Endothelial cell (in vitro differentiated cells): ENCODE measurements at places on chromosomes 2 and 18.

DNA sequence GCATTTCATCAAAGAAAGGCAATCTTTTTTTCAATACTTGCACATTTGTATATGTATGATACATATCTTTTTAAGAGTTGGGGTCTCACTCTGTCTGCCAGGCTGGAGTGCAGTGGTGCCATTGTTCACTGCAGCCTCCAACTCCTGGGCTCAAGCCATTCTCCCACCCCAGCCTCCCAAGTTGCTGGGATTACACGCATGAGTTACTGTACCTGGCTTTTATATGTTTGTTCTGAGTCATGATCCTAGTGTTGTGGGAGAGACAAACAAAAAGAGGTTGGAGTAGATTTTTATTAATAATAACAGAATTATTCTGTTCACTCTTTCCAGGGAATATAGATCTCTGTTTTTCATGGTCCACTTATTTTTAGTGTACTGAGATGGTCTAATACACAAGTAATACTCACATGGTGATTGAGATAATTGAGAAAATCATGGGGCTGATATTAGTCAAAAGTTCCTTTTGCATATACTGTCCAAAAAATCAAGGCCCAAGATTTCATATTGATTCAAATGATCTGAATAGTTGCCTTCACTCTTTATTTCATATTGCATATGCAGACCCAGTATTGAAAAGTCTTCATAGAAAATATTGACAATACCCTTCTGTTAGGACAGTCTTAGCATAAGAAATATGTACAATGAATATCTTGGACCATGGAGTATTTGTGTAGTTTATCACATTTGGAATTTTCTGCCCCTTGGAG, 138.3 kb downstream of the FMNL2 start:
- DNase-seq = no peak

DNA sequence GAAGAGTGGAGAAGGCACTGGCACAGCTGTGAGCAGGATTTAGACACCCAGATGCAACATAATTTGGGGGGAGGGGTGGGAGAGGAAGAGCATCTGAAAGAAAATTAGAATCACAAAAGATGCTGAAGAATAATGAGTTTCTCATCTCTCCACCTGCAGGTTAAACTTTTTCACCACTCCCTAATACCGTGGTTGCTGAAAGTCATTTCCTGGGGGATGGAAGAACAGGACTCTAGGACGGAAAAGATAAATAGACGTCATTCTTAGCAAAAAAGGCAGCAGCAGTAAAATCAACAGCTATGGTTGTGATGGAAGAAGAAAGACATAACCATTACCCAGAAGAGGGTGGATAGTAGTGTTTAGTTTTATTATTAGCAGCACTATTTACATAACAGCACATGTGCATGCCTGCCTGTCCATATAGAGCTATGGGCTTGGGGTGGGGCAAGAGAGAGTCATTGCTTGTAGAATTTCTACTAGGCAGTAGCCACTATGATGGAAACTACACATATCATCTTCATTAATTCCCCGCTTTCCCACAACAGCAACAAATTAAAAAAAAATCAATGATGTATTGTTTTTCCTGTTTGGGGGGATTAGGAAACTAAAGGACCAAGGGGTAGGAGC, 212.2 kb downstream of the TRIB2 start:
- DNase-seq = no peak

- DNase-seq = no peak
These were observed 4.0 kb downstream of the ALPP start for GRCh38 chr2:232382331-232383225.

DNA sequence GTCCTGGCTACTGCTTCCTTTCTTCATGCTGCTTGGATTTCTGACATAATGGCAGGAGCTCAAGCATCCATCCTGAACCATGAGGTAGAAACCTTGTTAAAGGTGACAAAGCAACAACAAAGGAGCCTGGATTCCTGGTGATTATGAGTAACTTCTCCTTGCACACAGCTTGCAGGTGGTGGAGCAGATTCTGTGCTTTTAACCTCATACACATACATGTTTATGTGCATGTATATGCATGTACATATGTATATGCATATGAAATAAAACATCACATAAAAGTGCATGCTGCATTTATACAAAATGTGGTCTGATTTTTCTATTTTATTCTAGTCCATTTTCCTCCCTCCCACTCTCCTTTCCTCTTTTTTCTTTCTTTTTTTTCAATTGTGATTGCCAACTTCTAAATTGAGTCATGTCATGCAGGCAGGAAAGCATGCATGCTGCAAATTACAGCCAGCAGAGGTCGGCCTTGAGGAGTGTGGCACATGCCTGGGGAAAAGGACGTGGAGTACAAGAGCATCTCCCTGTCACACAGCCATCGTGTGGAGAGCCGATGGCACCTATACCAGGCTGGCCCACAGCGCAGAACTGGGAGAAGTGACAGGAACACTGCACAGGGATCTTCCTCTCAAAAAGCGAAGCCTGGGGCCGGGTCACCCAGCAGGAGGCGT, 17.9 kb downstream of the LCT start:
- no peak for DNase-seq

DNA sequence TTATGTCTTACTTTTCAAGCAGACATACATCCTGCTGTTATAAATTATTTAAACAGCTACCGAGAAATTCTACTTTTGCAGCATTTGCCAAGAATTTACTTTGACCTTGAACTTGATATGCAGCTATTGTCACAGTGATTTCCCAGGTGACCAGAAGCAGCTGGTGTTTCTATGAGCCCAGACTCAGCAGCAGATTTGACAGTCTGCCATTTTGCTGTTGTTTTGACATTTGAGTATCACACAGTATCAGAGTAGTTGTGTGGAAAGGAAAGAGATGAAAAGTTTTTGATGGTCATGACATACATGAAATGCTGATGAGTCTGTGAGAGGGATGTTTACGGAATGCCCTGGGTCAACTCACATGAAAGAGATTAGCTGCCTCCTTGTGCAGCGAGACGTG, 6.6 kb upstream of the CCDC195 start:
- DNase-seq = no peak

DNA sequence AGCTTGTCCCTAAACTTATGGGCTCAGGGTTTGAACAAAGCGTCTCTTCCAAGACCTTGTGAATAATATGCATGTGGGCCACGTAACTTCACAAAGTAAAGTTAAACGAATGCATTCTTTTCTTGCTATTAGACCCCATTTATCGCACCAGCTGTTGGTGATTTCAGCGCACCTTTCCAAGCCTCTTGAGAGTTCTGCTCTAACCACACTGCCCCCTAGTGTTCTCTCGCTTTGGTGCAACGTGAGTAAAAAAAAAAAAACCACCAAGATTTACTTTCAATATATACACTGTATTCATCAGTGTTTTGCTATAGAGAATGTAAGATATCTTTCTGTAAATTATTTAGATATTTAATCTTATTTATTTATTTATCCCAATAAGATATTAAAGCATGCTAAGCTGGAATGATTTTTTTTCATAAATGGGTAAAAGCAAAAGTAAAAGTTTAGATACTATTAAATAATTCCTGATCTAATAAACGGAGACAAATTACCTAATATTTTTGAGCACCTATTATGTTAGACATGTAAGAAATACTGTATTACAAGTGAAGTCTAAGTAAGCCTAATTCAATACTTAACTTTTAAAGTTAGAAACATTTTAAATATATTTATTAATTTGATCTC, 459.5 kb downstream of the DLGAP1 start:
- DNase-seq = peak; percentile 51

GRCh38 chr2:71706121-71706520, 252.8 kb downstream of the DYSF start:
- DNase-seq = no peak

DNA sequence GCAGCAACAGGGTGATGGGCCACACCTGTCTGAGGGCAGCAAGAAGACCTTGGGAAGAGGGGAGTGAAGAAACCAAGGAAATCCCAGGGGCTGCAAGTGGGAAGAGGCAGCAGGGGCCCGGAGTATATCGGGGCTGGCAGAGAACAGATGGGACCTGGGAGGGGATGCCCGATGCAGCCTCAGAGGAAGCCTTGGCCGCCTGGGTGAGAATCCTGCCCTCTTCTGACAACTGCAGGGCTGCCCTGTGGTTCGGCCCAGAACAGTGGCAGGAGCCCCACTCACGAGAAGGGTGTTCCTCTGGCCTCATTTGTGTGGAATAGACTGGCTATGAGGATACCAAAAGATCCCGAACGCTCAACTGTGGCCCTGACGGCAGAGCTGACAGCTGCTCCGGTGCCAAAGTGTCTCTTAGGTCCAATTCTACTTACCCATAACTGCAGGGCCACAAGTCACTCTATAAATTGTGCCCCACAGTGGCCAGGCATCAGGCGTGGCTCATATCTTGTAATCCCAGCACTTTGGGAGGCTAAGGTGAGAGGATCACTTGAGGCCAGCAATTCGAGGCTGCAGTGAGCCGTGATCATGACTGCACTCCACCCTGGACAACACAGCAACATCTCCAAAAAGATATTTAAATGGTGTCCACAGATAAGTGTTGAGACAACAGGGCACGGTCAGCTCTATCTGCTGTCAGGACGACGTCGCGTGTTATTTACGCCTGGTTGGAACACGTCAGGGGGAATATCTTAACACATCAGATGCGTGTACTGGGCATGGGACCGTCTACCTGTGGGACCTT, 23.6 kb upstream of the ID2 start:
- DNase-seq = no peak

GRCh38 chr2:50125246-50125645, 906.7 kb downstream of the NRXN1 start:
- DNase-seq = no peak

DNA sequence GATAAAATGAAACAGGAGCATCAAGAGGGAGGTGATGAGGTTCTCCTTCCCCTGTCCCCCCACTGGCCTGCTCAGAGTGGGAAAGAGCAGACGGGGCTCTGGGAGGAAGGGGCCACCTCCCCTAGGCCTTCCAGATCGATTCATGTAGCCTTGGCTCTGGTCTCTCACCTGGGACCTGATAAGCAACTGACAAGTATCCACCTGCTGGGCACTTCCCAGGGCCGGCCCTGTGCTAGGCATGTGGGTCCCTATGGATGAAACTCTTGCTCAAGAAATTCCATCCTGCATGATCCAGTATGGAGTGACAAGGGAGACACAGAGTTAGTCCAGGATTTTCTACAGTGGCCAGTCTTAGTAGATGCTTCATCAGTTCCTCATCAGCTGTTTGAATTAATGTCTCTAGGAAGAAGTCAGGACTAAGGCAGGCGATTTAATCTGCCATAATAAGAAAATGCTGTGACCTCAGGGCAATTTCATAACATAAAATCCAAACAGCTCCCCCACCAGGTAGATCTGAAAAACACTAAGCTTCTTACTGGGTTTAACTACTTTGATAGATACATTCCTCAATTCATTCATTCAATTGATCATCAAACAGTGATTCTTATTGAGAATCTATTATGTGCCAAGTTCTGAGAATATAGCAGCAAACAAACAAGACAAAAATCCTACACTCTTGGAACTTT, 44.7 kb upstream of the ZFP36L2 start:
- DNase-seq = no peak

GRCh38 chr2:238554468-238555315, 128.0 kb downstream of the ASB1 start:
- no peak for DNase-seq

- DNase-seq = no peak
These were observed 82.3 kb upstream of the NDUFV2 start for GRCh38 chr18:9020221-9020620.

DNA sequence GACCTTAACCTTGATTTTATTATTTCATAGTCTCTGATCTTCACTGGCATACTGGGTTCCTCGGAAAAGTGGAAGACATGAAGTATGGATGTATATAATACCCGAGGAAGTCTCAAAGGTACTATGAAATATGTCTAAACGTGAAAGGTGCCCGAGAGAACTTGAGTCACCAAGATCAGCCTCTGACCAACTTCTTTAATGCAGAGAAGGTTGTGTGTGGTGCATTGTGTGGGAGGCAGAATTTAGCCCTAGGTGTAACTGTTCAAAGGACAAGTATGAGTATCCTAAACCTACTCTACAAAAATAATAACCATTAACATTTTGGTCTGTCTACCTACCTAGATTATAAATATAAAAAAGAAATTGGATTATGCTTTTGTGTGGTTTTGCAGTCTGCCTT, 36.1 kb downstream of the OSBPL6 start:
- no peak for DNase-seq

DNA sequence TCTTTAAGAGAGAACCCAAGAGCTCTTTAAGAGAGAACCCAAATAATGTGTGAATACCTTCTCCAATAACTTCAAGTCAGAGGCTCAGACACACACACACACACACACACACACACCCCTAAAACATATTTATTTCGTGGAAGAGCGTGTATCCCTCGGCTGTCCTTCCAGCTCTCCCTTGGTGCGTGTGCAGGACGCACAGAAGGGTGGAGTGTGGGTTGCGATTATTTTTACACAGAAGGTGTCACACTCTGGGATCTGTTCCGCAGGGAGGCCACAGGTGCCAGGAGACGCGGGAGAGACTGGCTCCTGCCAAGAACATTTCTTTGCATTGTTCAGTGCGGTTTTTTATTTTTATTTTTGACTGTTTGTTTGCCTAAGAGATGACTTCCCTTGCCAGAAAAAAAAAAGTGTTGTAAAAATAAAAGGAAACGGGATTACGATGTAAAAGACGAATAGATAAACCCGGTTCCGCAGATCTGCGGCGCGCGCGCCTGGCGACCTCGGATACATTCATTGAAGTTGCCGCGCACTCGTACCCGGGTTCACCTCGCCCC, 47.3 kb upstream of the ATP6V1B1 start:
- no peak for DNase-seq

GRCh38 chr2:73043276-73043675, 28.2 kb downstream of the SFXN5 start:
- DNase-seq = no peak

DNA sequence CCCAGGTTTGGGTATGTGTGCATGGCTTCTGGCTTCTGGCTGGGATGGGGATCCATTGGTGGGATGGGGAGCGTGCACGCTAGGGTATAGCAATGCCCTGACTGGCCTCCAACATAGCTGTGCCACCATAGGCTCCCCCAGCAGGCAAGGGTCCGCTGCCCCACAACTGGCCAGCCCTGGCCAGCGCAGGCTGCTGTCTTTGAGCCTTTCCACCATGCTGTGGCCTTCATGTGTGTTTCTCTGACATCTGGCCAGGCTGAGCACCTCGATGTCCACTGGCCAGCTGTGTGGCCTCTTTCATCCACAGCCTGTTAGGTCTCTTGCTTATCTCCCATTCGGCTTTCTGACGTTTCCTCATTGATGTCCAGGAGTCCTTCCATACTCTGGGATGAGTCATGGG, 231.3 kb downstream of the NDUFA10 start:
- DNase-seq = no peak

DNA sequence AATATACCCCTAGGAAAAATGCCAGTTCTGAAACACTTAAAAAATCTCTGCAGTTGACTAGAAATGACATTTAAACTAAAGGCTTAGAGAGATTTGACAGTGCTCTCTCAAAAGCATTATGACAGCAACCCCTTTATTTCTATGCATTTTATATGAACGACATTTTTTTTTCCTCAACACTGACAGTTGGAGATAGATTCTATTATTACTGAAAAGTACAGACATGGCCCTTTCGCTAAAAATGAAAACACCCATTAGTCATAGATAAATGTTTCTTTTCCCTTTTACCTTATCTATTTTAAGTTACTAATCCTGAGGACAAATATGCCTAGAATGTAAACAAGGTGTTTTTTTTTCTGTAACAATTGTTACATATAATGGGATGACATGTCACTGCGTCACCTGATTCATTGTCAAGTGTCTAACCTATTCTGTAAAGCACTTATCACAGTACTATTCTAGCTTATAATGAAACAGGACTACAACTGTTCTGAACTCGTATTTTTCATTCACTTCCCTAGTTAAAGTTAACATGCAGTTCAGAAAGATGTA, 1169.6 kb upstream of the CRIM1 start:
- no peak for DNase-seq
